WTC11 (cell line): ENCODE measurements at places on chromosomes 4 and X.
A peak's percentile ranks its signal among the peaks of the same experiment; 100 is the strongest.

DNA sequence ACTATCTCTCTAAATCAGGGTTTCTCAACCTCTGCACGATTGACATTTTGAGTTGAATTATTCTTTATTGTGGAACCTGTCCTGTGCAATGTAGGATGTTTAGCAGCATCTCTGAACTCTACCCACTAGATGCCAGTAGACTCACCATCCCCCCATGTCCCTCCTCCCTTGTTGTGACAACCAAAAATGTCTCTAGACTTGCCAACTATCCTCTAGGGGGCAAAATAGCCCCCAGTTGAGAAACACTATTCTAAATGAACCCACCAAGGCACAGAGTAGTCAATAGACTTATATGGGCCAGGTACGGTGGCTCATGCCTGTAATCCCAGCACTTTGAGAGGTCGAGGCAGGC lies 49.1 kb upstream of the GAB1 start:
- DNase-seq: no peak

DNA sequence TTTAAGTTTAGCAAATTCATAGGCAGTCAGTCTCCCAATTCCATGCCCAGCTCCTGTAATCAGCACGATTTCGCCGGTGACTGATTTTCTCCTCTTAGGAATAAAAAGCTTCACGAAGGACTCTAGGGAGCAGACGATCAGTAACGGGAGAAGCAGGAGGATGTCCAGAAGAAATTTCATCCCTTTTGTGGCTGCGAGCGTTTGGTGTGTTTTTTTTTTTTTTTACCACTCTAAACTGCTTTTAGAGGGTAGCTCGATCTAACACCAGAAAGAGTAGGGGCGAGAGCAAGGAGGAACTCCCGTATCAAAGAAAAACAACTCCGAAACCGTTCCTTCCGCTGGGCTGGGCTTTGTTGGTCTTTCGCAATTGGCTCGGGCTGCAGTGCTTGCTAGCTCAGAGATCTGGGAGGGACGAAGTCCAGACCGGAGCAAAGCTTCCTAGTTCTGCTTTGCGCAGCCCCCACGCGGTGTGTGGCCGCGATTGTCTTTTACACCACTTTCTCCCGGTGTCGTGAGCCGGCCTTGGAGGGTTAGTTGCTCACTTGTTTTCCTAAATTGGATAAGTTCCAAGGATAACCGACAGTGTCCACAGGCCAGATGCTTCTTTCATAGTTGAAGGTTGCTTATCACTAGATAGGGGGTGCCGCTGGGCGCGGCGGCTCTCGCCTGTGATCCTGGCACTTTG lies at the start of gene HSD17B11:
Gene HSD17B11 (minus strand): TSS at position 298 of the 685 bp plus-strand sequence. CDS start 118 bp downstream, at position 180.
- peak; percentile 80 for DNase-seq

GRCh38 chr4:60422439-60422838 lies 777.7 kb upstream of the ADGRL3 start:
- no peak for DNase-seq

DNA sequence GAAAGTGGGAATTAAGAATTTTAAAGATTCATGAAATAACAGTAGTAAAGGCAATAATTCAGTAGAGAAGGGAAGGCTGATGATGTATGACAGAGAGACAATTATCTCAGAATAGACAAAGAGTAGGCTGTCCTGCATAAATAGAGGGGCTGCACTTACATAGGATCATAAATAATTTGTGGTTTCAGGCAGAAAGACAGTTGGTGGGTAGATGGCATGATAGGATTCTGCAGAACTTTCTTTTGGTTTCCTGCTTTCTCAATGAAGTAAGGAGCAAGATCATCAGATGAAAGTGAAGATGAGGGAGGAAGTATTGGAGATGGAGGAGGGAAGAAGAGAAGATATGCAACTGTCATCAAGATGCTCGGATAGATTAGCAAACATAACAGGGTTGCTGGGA lies 604.9 kb upstream of the ZFP42 start:
- no peak for DNase-seq

DNA sequence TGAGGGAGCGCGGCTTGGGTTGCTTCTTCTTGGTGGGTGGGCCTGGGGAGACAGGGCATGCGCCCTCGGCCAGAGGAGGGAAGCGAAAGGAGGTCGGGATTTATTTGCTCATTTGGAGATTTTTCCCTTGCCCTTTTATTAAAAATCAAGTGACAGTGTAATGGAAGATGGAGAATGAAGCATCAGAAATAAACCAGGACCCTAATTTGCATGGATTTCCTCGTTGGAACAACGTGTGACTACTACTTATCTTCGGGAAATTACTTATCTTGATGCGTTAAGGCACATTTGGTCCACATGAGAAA lies 709 bp upstream of the CLOCK start:
- peak; percentile 51 for DNase-seq

- DNase-seq: no peak
Observed at GRCh38 chr4:85761803-85762528, 287.0 kb downstream of the ARHGAP24 start.

DNA sequence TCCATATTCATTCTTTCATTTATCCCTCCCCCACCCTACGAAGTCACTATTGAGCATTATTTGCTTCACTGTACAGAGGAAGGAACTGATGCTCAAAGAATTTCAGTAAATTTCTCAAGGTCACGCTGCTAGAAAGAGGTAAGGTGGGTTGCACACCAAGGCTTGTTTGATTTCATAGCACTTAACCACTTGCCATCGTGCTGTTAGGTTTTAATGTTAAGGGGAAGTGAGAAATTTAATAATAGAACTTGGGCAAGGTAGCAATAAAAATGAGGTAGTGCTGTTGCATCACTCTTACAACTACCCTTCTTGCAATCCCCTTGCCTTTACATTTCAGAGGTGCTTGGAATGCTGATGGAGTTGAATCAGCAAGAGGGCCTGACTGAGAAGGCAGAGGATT lies 343.1 kb downstream of the MID1IP1 start:
- no peak for DNase-seq
